Fibroblast of villous mesenchyme (primary cell): ENCODE measurements at places on chromosomes 6 and 20.
A peak's percentile ranks its signal among the peaks of the same experiment; 100 is the strongest.

- DNase-seq: no peak
These were observed 58.6 kb downstream of the GFOD1 start for GRCh38 chr6:13428583-13429405.

- DNase-seq: no peak
These were observed 279.4 kb downstream of the UBE3D start for GRCh38 chr6:82786248-82786647.

DNA sequence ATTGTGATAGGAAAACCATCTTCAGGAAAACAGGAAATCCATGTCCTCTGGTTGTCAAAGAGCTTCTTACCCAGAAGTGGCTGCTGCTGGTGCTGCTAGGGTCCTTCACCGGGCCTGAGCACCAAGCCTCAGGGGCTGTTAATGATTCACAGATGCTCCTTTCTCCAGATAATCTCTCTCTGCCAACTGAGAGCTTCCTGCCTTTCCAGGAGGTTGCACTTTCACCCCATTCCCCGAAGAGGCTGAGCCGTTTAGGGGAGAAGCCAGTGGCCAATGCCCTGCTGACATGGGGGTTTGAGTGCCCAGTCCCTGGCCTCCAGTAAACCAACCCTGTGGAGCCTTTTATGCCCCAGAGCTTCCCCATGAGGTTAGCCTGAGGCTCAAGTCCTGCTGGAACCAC is 122.4 kb downstream of the CBLN4 start:
- no peak for DNase-seq

DNA sequence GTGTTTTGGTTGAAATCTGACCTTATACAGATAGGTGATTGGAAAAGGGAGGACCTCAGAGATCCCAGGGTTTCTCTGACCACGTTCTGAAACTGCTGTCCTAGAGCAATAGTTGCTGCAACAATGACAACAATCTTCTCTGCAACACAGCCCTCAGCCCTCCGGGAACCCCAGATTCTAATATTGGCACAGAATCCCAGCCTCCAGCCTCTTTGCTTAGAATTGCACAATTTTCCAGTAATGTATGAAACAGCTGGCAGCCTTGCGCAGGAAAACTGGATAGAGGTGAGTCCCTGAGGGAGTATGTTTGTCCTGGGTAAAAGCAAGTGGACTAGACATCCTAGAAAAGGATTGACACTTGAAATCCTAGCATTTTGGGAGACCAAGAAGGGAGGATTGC is 30.4 kb upstream of the PNRC1 start:
- peak; percentile 91 for DNase-seq

- no peak for DNase-seq
These were observed 44.9 kb downstream of the SNX9 start for GRCh38 chr6:157867981-157868380.

DNA sequence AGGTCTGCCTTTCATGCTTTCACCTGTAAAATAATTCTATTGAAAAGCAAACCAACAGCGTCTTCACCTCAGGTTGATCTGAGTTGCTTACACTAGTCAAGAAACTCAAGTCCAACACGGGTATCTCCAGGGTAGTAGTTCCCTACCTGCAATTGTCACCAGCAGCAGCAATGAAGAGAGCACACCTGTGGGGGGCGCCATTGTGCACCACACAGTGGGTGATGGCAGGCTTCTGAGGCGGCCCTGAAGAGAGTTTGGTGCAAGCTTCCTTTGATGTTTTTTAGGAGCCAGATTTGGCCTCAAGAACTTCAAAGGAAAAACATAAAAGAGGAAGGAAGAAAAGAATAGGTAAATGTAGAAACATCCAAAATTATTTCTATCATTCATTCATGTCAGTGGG is 45.1 kb downstream of the KIAA0319 start:
- no peak for DNase-seq

DNA sequence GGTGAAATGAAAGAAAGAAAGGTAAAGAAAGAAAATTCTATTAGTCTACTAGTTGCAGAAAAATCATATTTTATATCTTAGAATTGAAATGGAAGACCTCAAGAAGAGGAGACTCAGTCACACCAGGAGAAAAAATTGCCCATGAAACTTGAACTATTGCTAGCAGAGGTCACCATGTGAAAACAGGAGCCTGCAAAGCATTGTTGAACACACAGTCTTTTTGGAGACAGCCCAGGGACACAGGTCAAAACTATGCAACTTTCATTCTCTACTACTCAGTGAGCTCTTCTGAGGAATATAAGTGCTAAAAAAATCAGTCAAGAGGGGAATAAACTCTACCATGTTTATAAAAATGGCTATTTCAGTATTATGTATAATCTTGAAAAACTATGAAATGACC is 89.8 kb upstream of the TENT5A start:
- no peak for DNase-seq

- DNase-seq: no peak
These were observed 121.9 kb downstream of the PHACTR3 start for GRCh38 chr20:59726281-59726595.

DNA sequence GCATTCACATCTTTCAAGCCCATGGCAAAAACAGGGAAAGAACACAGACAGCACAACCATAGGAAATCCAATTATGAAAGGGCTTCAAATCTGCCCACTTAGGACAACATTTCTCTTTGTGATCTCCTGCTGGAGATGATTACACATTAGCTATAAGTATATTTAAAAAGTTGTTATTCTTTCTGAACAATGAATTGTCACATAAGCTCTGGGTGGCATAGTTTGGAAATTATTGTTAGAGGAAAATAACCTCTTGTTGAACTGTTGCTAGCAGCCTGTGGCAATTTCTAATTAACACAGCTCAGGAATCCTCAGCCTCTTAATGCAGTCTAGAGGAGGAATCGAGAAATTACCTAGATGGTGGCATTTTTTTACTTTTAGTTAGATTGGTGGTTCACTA is 54.9 kb downstream of the BCAS1 start:
- no peak for DNase-seq

DNA sequence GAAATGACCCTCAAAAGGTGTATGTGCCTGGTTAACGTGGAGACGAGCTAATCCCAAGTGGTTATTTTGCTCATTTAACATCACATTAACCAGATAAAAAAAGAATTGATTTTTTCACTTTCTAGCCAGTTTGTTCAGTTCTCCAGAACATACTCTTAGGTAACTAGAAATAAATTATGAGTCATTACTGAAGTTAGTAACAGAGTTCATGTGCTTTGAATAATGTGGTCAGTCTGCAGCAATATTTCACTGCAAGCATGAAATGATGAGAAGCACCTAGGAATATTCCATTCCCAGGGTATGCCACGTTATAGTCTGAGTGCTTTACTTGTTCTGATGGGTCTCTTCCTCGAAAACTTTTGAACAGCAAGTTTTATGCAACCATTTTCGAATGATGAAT is 138.3 kb upstream of the INSM1 start:
- DNase-seq: no peak

GRCh38 chr6:34529665-34530327 is 26.3 kb downstream of the SPDEF start:
- DNase-seq: no peak
